NK-92 treated with Interleukin-12 subunit alpha and Interleukin-12 subunit beta, amount 100 ng/mL, for 24 hours (cell line): ENCODE measurements at places on chromosomes 1 and 21.

GRCh38 chr1:53125623-53126360, 16.6 kb downstream of the SLC1A7 start:
- DNase-seq, result no peak

DNA sequence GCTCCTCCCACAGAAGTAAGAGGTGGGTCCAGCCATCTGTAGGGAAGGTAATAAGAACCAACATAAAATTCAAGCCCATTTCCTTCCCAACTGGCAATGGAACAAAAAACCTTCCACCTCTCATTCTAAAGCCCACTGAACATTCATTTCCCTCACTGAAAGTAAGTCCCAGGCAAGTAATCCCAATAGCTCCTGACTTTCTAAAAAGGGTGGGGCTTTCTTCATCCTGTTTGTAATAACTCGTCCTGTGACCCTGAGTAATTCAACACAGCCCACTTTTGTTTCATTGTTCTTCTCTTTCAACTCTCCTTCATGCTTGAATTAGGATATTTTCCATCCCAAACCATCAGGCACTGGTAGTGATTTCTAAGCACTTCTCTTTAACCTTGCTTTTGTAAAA, 74.9 kb downstream of the DAB1 start:
- no peak for DNase-seq

DNA sequence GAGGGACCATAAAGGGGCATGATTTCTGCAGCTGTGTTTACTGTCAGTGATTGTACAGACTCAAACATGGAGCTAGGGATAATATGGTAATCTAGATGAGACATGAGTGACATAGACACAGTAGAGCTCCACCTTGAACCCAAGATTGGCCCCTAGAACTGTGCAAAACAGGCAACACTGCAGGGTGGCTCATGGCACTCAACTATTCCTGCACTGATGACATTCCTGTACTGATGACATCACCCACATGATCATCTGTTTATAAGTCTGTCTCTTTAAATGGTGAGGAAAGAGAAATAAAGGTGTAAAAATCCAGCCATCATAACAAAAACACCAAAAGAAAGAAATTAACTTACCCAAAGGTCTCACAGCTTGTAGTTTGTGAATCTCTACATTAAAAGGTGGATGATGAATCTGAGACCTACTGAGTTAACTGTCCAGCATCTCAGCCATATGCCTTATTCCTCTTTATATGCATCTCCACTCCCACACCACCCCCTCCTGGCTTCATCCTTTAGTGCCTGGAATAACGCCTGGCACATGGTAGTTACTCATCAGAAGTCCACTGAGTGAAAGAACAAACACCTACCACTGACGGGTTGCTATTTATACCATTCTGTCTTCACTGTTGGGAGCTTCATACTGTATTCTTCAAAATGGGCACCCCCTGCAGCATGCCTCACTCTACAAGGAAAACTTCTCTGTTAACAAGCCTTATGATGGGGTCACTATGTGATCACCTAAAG, at the start of gene LRRC53:
Gene LRRC53 (minus strand): TSS at position 442 of the 746 bp plus-strand sequence. CDS start 29,262 bp downstream, outside the sequence.
- DNase-seq, result no peak

- no peak for DNase-seq
Measured at GRCh38 chr1:206508956-206509355, 1.6 kb downstream of the RASSF5 start.

GRCh38 chr1:218718206-218718605, 373.1 kb downstream of the TGFB2 start:
- no peak for DNase-seq
